ENCODE measurements at places on chromosomes 2 and 18.
A peak's percentile ranks its signal among the peaks of the same experiment; 100 is the strongest.

DNA sequence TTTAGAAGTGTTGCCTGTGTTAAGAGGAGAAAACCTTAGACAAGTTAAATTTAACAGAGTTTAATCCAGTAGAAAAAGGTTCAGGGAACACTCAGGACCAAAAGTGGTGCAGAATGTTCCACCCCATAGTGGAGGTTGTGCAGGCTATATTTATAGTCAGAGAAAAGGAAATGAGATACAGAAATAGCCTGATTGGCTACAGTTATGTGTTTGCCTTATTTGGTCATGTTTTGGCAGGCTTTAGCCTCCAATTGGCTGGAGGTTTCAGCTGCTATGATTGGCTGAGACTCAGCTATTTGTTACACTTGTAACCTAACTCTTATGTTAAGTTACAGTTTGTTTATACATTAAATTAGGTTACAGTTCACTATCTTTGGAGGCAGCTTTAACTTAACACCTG, 4.2 kb downstream of the STAMBP start:
- no peak for DNase-seq

DNA sequence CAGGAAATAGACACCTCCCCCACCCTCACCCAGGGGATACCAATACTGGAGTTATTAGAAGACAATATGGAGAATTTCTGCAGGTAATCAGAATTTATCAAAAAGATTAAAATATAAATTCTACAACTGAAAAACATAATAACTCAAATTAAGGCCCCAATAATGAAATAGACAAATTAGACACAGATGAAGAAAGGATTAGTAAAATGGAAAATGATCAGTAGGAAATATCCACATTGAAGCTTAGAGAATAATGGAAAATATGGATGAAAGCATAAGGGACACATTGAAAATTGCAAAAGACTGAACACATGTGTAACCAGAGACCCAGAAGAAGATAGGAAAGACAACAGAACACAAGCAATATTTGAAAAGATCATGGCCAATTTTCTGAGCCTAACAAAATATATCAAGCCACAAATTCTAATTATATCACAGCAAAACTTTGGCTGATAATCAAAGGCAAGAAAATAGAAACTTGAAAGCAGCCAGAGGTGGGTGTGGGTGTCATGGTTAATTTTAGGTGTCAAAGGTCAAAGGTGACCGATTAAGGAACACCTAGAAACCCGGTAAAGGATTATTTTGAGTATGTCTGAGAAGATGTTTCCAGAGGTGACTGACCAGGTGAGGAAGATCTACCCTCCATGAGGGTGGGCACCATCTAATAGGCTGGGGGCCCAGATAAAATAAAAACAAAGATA, 28.2 kb downstream of the BOK start:
- DNase-seq: no peak

- DNase-seq: no peak
Observed at GRCh38 chr18:75204732-75205513, 4.0 kb downstream of the PTGR3 start.

GRCh38 chr18:12968619-12969018, 20.8 kb downstream of the SEH1L start:
- no peak for DNase-seq

DNA sequence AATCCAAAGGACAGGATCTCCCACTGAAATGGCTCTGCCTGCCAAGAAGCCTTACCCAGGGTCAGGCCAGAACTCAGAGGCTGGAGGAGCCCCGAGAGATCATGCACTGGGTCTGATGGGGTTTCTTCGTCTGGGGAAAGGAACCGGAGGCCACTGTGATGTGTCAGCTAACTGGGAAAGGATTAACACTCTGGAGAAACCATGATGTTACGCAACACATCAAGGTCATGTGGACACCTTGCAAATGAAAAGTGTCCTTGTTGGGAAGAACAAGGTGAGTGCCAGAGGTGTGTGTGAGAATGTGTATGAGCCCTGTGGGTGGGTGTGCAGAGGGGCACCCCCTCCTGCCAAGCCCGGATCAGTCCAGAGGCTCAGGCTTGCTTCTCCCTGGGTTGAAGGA, 86.9 kb downstream of the CRACDL start:
- no peak for DNase-seq

GRCh38 chr18:56294484-56295183, 343.8 kb downstream of the TXNL1 start:
- DNase-seq: no peak

GRCh38 chr2:102082571-102083392, 59.8 kb upstream of the IL1R1 start:
- DNase-seq: no peak

GRCh38 chr2:67733517-67733916, 329.3 kb downstream of the C1D start:
- DNase-seq: no peak

DNA sequence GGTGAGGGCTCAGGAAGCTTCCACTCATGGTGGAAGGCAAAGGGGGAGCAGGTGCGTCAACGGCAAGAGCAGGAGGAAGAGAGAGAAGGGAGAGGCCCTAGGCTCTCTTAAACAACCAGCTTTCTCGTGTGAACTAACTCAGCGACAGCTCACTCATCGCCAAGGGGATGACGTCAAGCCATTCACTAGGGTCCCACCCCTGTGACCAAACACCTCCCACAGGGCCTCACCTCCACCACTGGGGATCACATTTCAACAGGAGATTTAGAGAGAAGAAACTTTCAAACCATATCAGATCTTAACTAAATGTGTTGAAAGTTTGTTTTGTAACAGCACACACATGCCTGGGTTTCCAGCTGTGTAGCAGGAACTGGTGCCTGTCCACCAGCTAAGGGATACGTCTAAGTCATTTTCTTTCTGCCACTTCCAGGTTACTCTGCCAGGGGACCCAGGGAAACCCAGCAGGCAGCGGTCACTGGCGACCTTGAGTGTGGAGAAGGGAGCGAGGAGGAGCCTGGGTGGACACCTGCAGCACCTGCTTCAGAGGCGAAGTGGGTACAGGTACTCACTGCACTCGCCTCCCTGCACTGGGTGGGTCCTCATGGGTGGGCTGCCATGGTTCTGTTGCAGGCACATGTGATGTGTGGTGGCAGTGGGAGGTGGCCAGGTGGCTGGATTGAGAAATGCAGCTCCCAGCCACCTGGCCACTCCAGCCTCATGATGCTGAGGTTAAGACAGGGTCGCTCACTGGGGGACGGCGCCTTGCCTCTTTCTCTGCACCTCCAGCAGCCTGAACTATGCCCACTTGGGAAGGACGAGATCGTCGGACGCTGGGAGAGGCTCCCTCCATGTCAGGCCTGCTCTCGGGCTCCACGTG, 8.4 kb upstream of the GPC1 start:
- peak; percentile 28 for DNase-seq

DNA sequence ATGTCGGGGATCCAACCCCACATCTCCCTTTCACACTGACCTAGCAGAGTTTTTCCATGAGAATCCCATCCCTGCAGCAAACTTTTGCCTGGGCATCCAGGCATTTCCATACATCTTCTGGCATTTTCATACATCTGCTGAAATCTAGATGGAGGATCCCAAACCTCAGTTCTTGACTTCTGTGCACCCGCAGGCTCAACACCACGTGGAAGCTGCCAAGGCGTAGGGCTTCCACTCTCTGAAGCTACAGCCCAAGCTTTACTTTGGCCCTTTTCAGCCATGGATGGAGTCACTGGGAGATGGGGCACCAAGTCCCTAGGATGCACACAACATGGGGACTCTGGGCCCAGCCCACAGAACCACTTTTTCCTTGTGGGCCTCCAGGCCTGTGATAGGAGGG, 32.2 kb upstream of the TEX51 start:
- no peak for DNase-seq

DNA sequence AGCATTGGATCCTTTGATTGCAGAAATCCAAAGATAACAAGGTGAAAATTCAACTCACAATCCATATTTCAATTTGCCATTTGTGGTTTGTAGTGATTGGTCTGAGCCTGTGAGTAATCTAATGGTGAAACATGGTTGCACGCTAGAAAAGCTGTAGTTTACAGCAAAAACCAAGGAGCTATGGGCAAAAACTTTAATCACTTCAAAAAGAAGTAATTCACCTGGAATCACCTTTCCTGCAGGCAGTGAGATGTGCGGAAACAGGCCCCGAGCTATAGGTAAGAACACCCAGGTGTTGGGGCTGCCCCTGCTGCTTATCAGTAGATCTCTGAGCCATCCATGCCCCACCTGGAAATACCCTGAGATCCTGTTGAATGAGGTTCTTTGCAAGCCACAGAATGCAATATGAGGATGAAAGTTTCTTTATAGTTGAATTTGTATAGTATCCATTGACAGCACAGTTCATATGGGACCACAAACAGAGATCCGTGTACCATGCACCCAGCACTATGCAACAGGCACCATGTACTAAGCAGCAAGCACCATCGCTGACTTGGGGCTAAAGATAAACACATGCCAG, 208.2 kb downstream of the SPP2 start:
- DNase-seq: no peak

- no peak for DNase-seq
Observed at GRCh38 chr2:160657196-160657595, 163.6 kb upstream of the RBMS1 start.

GRCh38 chr2:16021611-16022363, 81.4 kb downstream of the MYCN start:
- no peak for DNase-seq

DNA sequence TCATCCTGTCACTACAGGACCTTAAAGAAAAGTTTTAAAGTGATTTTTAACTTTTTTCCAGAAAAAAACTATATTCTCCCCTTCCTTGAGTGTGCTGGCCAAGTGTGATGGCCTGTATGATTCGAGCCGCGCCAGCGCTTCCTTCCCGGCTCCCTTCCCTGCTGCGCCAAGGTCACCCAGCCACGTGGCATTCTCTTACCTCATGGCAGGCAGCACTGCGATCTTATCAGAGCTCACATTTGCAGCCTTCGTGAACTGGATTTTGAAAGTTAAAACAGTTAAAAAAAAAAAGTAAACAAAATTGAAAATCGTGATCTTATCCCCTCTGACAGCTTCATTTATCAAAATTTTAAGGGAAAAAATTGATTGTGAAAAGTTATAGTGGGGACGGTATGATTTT, 279.8 kb downstream of the PTGR3 start:
- no peak for DNase-seq

DNA sequence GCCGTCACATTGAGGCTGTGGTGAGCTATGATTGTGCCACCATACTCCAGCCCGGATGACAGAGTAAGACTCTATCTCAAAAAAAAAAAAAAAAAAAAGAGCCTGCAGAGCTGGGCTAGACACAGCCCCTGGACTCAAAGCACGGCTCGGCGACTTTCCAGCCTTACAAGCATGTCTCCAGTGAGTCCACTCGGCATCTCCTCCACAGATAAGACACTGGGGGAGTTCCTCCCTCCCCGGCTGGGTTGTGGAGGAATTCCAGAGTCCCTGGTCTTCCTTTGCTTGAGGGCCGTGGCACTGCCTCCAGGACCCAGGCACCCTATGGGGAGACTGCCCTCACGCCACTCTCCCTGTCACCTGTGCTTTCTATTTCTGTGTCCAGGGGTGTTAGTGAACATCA, 30.9 kb upstream of the RPL31 start:
- no peak for DNase-seq

DNA sequence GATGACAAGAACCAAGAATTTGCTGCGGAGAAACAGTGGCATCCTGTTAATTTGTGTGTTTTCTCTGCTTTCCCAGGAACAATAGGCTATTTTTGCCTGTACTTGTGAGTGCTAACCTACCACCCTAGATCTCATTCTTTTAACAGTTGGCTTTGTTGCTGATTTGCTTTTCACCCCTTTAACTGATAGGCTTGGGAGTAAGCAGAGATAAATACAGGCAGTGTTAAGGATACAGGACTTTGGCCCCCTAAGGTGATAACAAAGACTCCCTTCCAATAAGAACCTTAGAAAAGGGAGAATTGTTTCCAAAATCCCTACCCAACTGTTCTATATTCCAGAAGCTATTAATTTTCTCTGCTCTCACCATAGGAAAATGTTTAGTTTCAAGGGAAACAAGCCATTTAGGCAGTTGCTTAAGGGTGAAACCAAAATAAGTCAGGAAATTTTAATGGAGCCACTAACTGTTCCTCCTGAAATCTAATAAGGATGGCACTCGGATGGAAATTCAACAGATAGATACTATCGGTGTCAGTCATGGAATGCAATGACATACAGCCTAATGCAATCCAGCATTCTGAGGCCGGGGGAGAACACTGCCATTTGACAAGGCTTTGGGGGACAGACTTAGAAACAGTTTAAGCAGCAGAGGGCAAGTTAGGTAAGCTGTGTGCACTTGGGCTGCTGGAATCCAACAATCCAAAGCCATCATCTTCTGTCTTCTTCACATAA, 238.8 kb downstream of the RNF152 start:
- DNase-seq: no peak

- no peak for DNase-seq
Observed at GRCh38 chr2:203484266-203485112, 50.6 kb downstream of the RAPH1 start.

DNA sequence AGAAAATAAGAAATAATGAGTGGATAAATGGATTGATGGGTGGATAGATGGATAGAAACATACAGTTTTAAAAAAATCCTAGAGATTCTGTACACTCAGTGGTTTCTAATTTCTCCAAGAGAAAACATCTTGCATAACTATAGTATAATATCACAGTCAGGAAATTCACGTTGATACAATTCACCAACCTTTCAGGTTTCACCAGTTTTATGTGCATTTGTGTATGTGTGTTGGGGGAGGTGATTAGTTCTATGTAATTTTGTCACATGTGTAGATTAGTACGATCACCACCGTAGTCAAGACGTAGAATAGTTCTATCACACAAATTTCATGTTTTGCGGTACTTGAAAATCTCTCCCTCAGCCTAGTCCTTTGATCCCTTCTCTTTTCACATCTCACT, 288.2 kb upstream of the LRATD1 start:
- no peak for DNase-seq

DNA sequence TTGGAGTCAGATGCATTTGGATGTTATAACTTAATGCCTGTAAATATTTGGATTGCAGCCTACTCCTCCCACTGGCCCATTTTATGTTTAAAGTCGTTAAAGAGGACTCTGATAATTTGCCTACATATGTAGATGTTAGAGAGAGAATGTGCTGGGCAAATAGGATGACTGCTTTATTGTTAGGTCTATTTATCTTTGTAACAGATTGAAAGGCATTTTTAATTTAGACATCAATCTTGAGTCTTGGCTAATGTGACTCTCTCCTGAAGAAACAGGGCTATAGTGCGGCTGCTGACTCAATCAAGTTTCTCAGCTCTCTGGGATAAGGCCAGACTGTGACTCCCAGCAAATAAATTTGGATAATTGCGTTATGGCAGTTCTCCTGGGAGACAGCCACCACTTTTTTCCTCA, 1101.4 kb downstream of the CBLN2 start:
- peak; percentile 29 for DNase-seq

DNA sequence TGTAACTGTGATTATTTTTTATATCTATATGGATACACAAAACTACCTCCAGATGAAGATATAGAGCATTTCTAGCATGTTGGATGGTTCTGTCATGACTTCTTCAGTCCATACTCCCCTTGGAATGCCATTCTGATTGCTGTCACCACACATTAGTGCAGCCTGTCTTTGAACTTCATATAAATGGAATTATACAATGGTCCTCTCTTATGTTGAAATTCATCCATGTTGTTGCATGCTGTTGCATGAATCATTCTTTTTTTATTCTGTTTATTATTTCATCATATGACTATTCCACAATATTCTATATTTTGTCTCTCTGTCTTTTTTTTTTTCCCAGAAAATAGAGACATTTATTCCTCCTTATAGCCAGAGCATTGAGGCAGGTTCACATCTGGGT, 74.1 kb downstream of the OSBPL6 start:
- DNase-seq: no peak

- DNase-seq: no peak
Observed at GRCh38 chr2:238565031-238565430, 138.3 kb downstream of the ASB1 start.

Measured in left kidney (tissue), 8 donors.